ENCODE measurements at places on chromosomes 11 and 22.

GRCh38 chr11:13376838-13377237 is 86.2 kb downstream of the BTBD10 start:
- H3K4me1 ChIP-seq, result no peaks in the 10 kb centered on the region
- no peak for DNase-seq
- H3K27me3 ChIP-seq, result no peaks in the 10 kb centered on the region
- H3K4me3 ChIP-seq, result no peak overlapping the region

DNA sequence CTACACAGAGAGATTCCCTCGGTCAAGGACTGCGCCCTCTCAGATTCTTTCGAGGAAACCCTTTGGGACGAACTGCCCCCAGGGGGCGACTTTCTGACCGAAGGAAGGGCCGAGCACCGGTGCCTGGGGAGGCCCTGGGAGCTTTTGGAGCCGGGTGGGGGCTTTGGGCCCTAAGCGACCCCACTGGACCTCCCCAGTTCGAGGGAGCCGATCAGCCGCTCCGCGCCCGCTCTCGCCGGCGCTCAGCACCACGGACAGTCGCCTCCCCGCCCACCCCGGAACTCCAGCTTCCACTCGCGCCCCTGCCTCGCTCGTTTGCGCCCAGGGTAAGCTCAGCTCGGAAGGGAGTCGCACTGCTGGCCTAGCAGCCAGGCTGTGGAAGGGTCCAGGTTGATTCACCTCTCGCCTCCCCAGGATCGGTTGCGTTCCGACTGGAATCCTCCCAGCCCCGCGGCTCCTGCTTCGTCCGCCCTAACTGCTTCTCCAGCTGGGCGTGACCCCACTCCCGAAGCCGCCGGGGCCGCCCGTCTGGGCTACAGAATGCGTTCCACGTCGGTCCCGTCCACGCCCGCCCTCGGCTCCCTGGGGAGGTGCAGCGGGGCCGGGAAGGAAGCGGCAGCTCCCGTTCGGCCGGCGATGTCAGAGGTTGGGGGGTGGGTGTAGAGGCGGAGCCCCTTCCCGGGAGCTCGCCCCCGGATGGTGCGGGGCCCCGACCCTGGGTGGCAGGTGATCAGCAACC is 428 bp downstream of the SCN3B start:
- DNase-seq, result peak; percentile 32
- peaks cover 44% of the 10 kb centered on the region for H3K27me3 ChIP-seq
- H3K4me3 ChIP-seq, result peak overlapping the region; percentile 35
- H3K36me3 ChIP-seq, result no peaks in the 10 kb centered on the region

DNA sequence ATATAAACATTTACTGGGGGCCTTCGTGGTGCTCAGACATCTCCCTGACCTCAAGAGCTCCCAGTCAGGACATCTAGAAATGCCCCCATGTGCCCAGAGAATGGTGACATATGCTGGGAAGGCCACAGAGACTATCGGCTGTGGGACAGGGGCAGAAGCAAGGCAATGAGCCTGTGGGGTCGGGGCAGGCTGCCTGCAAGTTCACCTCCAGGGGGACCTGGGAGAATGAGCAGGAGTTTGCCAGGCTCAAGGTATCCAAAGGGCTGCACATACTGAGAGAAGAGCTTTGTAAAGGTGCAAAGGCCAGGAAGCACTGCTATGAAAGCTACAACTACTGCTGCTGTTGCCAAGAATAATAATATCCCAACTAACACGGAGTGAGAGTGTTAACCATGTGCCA is 233.9 kb downstream of the TENM4 start:
- no peaks in the 10 kb centered on the region for H3K36me3 ChIP-seq
- H3K27me3 ChIP-seq, result no peaks in the 10 kb centered on the region
- no peak overlapping the region for H3K4me3 ChIP-seq
- no peaks in the 10 kb centered on the region for H3K4me1 ChIP-seq

DNA sequence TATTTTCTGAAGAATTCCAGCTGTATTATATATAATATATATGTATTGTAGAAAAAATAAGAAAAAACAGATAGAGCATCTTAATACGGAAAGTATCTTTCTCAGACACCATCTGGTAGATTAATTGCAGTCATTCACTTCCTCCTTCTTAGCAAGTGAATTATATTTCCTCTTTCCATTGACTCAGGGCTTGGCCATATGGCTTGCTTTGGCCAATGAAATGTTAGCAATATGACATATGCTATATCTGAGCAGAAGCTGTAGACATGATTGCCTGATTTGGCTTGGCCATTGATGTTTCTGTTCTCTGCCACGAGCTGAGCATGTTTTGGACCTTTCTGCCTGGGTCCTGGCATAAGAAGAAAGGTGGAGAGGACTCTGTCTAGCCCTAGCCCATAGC is 34.4 kb upstream of the ZBED5 start:
- no peak overlapping the region for H3K4me3 ChIP-seq
- H3K36me3 ChIP-seq, result no peaks in the 10 kb centered on the region
- no peak for DNase-seq
- no peak overlapping the region for H3K27ac ChIP-seq

DNA sequence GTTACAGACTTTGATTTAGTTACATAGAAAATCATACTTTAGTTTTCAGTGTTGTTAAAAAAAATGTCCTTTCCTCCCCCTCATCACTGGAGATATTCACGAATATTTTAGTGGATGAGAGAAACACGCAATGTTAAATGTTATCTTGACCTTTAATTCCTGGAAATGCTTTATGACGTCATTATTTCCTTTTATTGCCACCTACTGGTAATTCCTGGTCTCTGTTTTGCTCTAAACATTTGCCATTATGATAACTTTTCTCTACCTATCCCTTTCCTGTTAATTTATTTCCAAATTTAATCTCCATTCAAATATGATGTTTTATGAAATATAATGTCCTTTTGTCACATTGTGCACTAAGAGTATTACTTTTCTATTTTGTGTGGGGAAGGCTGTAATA is 770.6 kb downstream of the FAM181B start:
- peaks cover 23% of the 10 kb centered on the region for H3K4me1 ChIP-seq
- H3K36me3 ChIP-seq, result no peaks in the 10 kb centered on the region
- peak overlapping the region; percentile 50 for H3K27ac ChIP-seq
- peak overlapping the region; percentile 44 for H3K4me3 ChIP-seq
- no peak for DNase-seq

GRCh38 chr11:35313760-35314153 is 105.6 kb downstream of the SLC1A2 start:
- no peak overlapping the region for H3K4me3 ChIP-seq
- H3K4me1 ChIP-seq, result peaks cover 4% of the 10 kb centered on the region
- H3K36me3 ChIP-seq, result no peaks in the 10 kb centered on the region
- H3K27me3 ChIP-seq, result no peaks in the 10 kb centered on the region

DNA sequence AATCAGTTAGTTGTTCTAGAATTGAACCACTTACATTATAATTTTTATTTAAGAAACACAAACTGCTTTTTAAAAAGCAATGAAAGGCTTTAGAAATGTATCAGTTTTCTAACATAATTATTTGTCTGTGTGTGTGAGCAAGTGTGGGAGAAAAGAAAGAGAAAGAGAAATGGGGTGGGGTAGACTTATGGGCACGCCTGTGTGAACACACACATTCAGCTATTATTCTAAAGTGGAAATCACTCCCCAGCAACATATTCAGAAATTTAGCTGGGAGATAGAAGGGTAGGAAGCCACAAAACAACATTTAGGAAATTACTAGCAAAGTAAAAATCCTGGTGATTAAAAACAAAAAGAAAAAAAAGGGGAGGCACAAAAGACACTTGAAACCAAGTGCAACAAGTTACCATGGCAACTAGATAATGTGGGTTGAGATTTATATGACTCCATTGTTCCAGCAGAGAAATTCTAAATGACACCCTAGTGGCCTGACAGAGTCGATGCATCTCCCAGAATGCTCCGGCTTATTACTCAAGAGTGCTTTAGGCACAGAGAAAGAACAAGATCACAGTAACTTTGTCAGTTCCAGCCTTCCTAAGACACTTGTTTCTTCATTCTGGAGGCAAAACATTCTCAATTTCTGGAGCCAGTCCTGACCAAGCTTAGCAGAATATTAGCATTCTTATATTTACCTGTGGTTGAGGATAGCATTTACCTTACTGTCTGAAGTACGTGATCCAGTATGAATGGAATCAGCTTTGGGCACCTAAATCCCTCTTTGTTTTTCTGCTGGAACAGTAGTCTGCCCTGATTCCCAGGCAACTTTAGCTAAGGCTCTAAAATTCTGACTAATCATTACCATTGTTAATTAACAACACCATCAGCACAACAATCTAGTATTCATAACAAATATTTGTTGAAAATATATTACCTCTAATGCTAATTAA is 444.4 kb downstream of the DLG2 start:
- no peak overlapping the region for H3K4me3 ChIP-seq
- no peak for DNase-seq
- no peaks in the 10 kb centered on the region for H3K36me3 ChIP-seq
- H3K27ac ChIP-seq, result no peak overlapping the region
- no peaks in the 10 kb centered on the region for H3K27me3 ChIP-seq

GRCh38 chr11:1073261-1073724 is 1.4 kb upstream of the MUC2 start:
- H3K36me3 ChIP-seq, result no peaks in the 10 kb centered on the region
- no peak overlapping the region for H3K27ac ChIP-seq
- no peak overlapping the region for H3K4me3 ChIP-seq
- peaks cover 1% of the 10 kb centered on the region for H3K27me3 ChIP-seq

- no peak overlapping the region for H3K4me3 ChIP-seq
- H3K4me1 ChIP-seq, result peaks cover under 1% of the 10 kb centered on the region
- no peak overlapping the region for H3K27ac ChIP-seq
- peak; percentile 52 for DNase-seq
- no peaks in the 10 kb centered on the region for H3K27me3 ChIP-seq
- no peaks in the 10 kb centered on the region for H3K36me3 ChIP-seq
Measured at GRCh38 chr11:1706634-1707400, 9.8 kb downstream of the KRTAP5-6 start.

DNA sequence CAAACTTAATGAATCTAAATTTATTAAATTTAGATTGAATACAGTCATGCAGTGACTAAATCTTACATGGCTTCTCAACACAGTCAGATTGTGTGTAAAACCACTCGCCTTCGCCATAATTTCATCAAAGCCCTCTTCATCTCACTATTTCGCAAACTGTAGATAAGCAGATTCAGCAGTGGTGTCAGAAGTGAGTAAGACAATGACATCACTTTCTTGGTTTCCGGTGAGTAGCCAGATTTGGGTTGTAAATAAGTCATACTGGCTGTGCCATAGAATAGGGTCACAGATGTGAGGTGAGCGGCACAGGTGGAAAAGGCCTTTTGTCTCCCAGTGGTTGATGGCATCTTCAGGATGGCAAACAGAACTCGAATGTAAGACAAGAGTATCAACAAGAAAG is 3.4 kb downstream of the OR10A6 start:
- no peaks in the 10 kb centered on the region for H3K36me3 ChIP-seq
- no peak overlapping the region for H3K27ac ChIP-seq
- DNase-seq, result no peak
- no peak overlapping the region for H3K4me3 ChIP-seq

DNA sequence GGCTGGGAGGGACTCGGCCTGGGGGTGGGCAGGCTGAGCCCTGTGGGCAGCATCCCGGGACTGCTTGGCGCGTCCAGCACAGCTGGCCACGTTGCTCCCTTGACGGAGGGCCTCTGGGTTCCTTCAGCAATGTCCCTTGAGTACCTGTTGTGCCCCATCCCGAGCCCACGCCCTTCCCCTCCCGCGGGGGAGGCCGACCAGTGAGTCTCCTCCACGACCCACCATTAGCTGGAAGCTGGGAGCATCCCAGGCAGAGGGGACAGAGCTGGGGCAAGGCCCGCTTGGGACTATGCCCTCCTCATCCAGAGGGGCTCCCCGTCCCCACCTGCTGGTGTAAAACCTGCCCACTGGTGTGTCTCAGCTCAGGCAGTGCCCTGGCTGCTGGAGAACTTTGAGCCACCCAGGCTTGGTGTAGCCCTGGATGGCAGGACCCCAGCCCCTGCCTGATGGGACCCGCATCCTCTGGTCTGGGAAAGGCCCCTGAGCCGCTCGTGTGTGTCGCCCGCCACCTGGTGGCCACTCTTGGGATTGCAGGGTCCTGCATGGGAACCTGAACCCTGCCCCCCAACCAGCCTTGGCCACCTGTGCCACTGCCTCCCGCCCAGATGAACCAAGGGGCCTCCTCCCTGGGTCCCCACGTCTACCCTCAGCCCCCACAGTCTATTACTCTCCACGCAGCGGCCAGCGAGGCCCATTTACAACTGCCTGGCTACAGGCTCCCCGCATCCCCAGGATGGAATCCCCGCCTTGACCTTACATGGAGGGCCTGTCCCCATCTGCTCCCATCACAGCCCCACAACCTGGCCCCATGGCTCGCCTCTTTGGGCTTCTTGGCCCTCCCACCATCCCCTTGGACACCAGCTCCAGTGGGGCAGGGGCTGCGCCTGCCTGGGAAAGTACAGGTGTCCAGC is 16.6 kb upstream of the ARHGAP8 start:
- peaks cover 8% of the 10 kb centered on the region for H3K36me3 ChIP-seq
- no peaks in the 10 kb centered on the region for H3K27me3 ChIP-seq
- no peak overlapping the region for H3K27ac ChIP-seq
- no peak overlapping the region for H3K4me3 ChIP-seq

GRCh38 chr11:59473015-59473414 is at the start of gene OR4D10:
OR4D10 (plus strand) TSS chr11:59473315; CDS start chr11:59477430, 4,115 bp downstream.
- no peak within 1 kb of the TSS for H3K27ac ChIP-seq
- H3K27me3 ChIP-seq, result peaks cover 5% of the 10 kb centered on the region
- no peaks in the 10 kb centered on the region for H3K36me3 ChIP-seq
- H3K4me1 ChIP-seq, result no peaks in the 10 kb centered on the region
- no peak for DNase-seq
